ENCODE measurements at places on chromosomes 6 and 20. TPM values are rescaled to one million over a fixed set of nuclear protein-coding genes. Genes with fewer than 3 reads are reported as not detected.

Gene PXDC1
- total RNA-seq: 28.6 TPM

Gene MACROD2
- 0.51 TPM for total RNA-seq

Gene GNAS-AS1
- total RNA-seq: not detected

Gene F13A1
- not detected for total RNA-seq

Gene ARFGEF2
- 89.4 TPM for total RNA-seq

Gene AIF1
- total RNA-seq: not detected

Gene DSE
- 4.6 TPM for total RNA-seq

Gene DDO
- total RNA-seq: 10.3 TPM

Gene MTFR2
- total RNA-seq: 12.5 TPM

Gene LY6G6C
- total RNA-seq: not detected

Gene TTLL9
- not detected for total RNA-seq

Gene TREML1
- total RNA-seq: not detected

Gene FBXO9
- 59.2 TPM for total RNA-seq

Gene DPPA5
- not detected for total RNA-seq

DNA sequence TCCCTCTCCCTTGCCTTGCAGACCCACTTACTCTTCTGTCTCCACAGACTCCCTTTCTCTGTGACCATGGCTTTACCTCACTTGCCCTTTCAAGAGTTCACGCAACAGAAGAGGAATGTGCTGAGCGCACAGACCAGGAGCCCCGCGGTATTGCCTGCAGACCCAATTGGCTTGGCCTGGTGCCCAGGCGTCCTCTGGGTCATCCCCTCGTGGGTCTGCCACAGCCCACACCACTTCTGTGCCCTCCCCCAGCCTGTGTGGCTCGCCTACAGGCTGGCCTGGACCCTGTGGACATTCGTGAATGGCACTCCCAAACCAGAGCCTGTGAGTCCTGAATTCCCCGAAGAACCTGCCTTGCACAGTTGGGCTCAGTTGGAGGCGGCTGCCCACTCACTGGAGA is 15.3 kb upstream of the NINL start:
- peak; percentile 59 for DNase-seq

DNA sequence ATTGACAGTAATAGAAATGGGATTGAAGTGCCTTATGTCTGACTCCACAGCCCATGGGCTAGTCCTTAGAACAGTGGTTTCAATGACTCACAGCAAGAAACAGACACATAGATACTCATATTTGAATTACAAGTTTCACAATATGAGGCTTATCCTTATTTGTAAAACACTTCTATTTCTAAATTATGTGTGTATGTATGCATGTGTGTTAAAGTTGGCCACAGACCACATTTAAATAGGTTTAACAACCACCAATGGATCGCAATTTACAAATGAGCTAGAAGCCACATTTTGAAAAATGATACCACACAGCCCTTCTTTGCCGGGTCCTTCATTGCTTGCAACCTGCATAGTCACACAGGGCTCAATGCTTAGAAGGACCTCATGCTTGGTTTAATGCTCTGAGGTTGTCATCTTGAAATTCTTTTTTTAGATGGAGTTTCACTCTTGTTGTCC is 157.8 kb upstream of the PREP start:
- no peak for DNase-seq

- DNase-seq: no peak
Observed at GRCh38 chr20:20452254-20452676, 84.4 kb downstream of the INSM1 start.

GRCh38 chr20:3358676-3359340 is 48.7 kb downstream of the DNAAF9 start:
- peak; percentile 36 for DNase-seq

- DNase-seq: no peak
Observed at GRCh38 chr6:81625216-81625615, 127.3 kb downstream of the TENT5A start.

DNA sequence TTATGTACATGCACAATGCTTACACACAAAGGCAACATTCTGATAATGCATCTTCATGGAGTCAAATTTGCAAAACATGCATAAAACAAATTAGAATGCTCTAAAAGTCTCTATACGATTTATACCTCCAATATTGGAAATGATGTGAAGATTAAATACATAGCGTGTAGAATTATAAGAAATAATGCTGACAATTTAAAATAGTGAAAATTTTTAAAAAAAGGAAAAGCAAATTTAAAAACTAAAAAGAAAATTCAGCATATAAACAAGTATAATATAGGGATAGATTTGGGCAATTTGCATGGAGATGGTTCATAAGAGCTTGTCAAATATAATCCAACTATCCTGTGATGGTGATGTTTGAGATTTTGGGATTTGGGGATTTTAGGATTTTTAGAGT is 14.9 kb downstream of the TCF21 start:
- DNase-seq: no peak

- DNase-seq: no peak
Observed at GRCh38 chr20:59603781-59604541, at the start of gene PHACTR3. TSS of gene PHACTR3 (plus strand) at chr20:59604540. CDS start at chr20:59605015, 475 bp downstream.

- DNase-seq: no peak
Observed at GRCh38 chr6:41457303-41457670, 88.9 kb upstream of the FOXP4 start.

- no peak for DNase-seq
Observed at GRCh38 chr6:84739866-84740208, 24.6 kb downstream of the TBX18 start.

DNA sequence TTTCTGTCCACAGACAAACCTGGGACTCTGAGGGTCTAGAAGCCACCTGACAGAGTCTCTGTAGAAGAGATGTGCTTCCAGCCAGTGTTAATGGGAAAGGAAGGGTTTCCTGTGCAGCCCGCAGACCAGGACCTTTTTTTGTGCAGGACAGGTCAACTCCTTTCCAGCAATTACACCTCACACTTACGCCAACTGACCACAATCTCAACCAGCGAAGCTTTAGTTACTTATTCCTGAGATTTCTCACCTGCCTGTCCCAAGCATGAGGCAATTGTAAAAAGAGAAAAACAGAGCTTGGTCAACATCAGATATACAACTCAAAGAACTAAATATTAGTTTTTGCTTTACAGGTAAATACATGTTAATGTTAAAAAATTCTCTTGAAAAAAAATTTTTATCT is 393.8 kb upstream of the ID4 start:
- DNase-seq: no peak

- DNase-seq: peak; percentile 88
Observed at GRCh38 chr20:19880256-19881079, 122.4 kb downstream of the RIN2 start.

GRCh38 chr6:168289571-168289962 is 30.0 kb downstream of the DACT2 start:
- DNase-seq: no peak

GRCh38 chr6:121497970-121498375 is 62.5 kb downstream of the GJA1 start:
- DNase-seq: no peak

DNA sequence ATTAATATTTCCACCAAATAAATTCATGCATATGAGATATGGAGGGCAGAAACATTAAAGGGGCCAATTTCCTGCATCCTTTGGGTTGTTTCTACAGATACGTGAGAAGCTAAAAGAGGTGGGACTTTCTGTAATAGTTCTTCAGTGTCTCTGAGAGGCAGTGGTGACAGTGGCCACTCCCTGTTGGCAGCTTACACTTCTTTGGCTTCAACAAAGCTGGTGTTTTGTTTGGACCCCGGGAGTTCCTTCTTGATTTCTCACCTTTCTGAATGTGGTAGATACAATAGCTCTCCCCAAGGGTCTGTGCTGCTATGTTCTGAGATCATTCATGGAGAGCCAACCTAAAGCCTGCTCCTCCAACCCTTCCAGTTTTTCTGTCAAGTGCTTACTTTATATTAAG is 7.8 kb downstream of the PLCB1 start:
- DNase-seq: no peak

DNA sequence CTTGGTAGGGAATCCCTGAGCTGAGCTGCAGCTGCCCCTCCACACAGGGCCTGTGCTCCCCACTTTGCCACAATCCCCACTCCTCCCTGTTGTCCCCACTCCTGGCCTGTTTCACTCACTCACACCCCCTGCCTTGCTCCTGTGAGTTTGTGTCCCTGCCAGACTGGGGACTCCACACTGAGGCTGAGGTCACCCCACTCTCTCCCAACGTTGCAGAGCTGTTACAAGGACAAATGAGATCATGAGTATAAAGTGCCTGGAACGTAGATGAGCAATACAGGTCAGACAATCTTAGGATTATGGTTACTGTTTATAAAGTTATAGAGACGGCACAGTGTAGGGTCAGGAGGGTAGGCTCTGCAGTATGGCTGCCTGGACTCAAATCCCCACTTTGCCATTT is 426.0 kb upstream of the SULF2 start:
- peak; percentile 12 for DNase-seq

DNA sequence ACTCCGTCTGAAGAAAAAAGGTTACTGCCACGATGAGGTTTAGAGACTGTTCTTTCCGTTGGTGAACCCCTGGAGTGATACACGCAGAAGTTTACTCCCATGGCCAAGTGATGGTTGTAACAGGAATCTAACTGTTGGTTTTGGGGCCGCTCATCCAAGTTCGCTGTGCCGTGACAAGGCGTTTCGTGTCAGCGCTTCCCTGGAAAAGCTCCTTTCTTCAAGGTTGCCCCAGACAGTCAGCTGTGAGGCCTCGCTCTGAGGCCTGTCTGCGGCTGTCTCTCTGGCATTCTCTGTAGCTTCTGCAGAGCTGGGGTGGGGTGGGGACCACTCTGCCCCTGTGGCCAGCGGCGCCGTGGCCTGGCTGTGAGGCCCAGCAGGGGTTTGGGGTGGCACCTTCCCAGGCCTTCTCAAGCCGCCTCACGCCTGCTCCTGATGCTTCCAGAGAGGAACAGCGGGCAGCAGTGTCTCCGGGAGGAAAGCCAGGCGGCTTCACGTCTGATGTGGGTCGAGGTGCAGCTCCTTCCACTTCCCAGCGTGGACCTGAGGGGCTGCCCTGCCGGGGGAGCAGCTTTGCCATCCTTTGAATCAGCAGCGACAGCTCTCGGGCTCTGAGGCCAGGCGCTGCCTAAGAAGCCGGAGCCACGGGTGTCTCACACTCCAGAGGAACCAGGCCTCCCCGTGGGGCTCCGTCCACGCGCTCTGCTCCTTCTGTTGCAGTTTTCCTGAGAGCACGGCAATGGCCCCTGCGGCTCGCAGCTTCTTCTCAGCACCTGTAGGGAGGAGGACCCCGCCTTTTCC is 76.2 kb downstream of the SMOC2 start:
- DNase-seq: no peak

DNA sequence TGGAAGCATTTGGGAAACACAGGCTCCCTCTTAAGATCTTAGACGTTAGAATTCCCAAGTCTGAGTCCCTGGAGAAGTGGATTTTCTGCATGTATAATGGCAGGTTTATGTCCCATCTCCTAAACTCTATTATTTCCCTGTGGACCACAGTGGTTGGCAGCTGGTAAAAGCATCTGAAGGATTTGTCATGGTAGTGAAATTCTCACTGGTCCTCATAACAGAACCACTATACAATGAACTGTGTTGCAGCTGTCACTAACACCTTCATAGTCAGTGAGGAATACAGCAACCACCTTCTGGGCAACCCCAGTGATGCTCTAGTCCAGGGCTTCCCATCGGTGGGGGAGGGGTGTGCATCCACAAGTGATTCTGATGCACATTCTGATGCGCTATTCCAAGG is 396.9 kb downstream of the ZFAND3 start:
- DNase-seq: no peak

GRCh38 chr20:10654250-10654610 is 19.6 kb downstream of the JAG1 start:
- DNase-seq: no peak

- no peak for DNase-seq
Observed at GRCh38 chr6:110629153-110629552, 152.7 kb upstream of the SLC22A16 start.

DNA sequence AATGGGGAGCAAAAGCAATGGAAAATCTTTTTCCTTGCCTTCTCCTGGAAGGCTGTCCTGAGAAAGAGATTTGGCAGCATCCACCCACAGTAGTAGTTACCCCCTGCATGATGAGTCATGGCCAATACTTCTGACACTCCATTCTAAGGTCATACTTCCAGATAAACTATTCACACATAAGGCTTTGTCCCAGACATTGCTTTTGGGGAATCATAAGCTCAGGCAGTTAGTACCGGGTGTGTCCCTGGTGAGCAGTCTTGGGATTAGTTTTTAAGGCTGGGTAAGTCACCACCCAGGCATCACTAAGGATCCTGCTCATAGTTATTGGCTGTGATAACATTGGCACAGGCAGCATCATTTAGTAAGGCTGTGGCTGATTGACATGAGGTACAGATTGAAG is 160.6 kb upstream of the GGTLC1 start:
- DNase-seq: no peak

GRCh38 chr6:3593161-3593560 is 136.3 kb upstream of the SLC22A23 start:
- DNase-seq: no peak

DNA sequence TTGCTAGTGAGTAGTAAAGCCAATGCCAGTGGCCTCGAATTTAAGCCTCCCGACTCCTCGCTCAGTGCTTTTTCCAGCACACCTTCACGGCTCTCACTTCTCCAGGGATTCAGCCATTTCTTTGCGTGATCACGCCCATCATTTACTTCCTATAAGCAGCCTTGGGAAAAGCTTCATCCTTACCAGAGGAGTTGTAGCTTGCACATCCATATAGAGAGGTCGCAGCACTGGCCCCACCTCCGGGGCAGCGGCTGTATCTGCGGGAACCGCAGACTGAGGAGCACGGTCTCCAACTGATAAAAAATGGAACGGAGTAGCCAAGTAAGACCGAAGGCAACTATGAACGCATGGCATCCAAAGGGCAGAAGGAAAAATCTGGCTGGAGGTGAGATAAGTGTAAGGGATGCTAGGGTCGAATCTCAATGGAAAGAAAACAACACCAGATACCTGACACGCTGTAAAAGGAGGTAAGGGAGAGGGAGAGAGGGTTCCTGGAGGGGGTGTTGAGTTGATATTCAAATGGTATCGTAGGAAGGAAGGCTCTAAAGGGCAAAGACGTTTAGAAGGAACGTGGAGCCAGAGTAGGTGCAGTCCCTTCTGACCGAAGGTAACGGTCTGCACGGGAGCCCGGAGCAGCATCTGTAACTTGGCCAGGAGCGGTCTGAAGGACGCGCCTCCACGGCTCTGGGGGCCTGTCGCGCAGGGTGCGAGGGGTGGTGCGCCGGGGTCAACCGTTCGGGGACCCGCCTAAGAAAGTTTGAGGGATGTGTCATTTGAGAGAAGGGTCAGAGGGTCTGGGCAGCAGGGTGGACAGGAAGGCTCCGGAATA is 640 bp downstream of the NFS1 start:
- no peak for DNase-seq

- no peak for DNase-seq
Observed at GRCh38 chr6:12010635-12011275, 1.4 kb upstream of the HIVEP1 start.

DNA sequence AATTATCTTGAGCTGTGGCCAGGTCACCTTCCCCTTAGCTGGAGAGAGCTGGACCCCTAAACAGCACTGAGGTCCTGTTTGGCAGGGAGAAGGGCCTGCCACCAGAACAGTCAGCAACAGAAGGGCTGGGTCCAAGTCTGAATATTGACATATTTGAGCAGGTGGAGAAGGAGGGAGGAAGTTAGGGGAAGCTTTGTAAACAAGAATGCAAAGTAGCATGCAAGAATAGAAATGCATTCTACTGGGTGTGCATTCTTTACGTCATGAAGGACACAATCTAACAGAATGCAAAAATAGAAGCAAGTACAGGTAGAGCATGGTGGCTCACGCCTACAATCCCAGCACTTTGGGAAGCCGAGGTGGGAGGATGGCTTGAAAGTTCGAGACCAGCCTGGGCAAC is 100.5 kb downstream of the QRSL1 start:
- no peak for DNase-seq

GRCh38 chr20:4812641-4813075 is 90.9 kb downstream of the PRND start:
- DNase-seq: no peak
